A549 treated with Hydrocortisone at 1 μM for 4 hours (cell line): ENCODE measurements at places on chromosomes 7 and 10. TPM values are rescaled to one million over a fixed set of nuclear protein-coding genes. Genes with fewer than 3 reads are reported as not detected.

The ASB10 gene
- not detected in 5 replicates for total RNA-seq

The SORBS1 gene
- total RNA-seq: 0.38 to 0.58 TPM (median 0.48 TPM) in 5 replicates

The OGDHL gene
- 0.22 to 0.40 TPM (median 0.29 TPM) in 5 replicates for total RNA-seq

The C10orf62 gene
- 0.10 to 0.16 TPM in 2 of 5 replicates, not detected in the others for total RNA-seq

The LAMB1 gene
- total RNA-seq: 97.5 to 138 TPM (median 101 TPM) in 5 replicates

The TAS2R39 gene
- total RNA-seq: not detected in 5 replicates

The GPR26 gene
- not detected in 5 replicates for total RNA-seq

The AGMO gene
- 0.72 to 1.1 TPM (median 0.92 TPM) in 5 replicates for total RNA-seq

The KMT2E gene
- total RNA-seq: 13.6 to 23.2 TPM (median 18.0 TPM) in 5 replicates

The CHN2 gene
- total RNA-seq: 0.07 to 0.56 TPM (median 0.14 TPM) in 5 replicates

The SPDYE18 gene
- 0.15 to 0.24 TPM in 2 of 5 replicates, not detected in the others for total RNA-seq

The IRF5 gene
- total RNA-seq: 12.2 to 17.8 TPM (median 15.2 TPM) in 5 replicates

The TRA2A gene
- total RNA-seq: 69.0 to 87.1 TPM (median 76.7 TPM) in 5 replicates

The MDFIC gene
- total RNA-seq: 14.9 to 23.1 TPM (median 18.5 TPM) in 5 replicates

The GNAT3 gene
- not detected in 5 replicates for total RNA-seq

The STOX1 gene
- total RNA-seq: 0.53 to 0.82 TPM (median 0.70 TPM) in 5 replicates

The FAM131B gene
- total RNA-seq: 0.23 to 0.50 TPM (median 0.39 TPM) in 5 replicates

The TMEM176A gene
- not detected in 5 replicates for total RNA-seq

The ECHS1 gene
- total RNA-seq: 130 to 159 TPM (median 145 TPM) in 5 replicates

The INA gene
- total RNA-seq: 19.1 to 24.4 TPM (median 19.5 TPM) in 5 replicates

The TDRD1 gene
- not detected in 5 replicates for total RNA-seq

The LIPF gene
- 0.06 TPM in 1 of 5 replicates, not detected in the others for total RNA-seq

The CPN1 gene
- total RNA-seq: 0.16 to 0.39 TPM (median 0.28 TPM) in 5 replicates

The CCM2 gene
- 39.8 to 53.1 TPM (median 45.7 TPM) in 5 replicates for total RNA-seq

The TAF6 gene
- 61.2 to 74.5 TPM (median 65.1 TPM) in 5 replicates for total RNA-seq

The C1QL3 gene
- not detected in 5 replicates for total RNA-seq

The ZC3HAV1L gene
- 3.1 to 8.6 TPM (median 6.5 TPM) in 5 replicates for total RNA-seq

The SAP25 gene
- total RNA-seq: 0.18 to 0.85 TPM (median 0.21 TPM) in 4 of 5 replicates, not detected in the other

The MUC12 gene
- 12.6 to 23.9 TPM (median 19.6 TPM) in 5 replicates for total RNA-seq

The AHCYL2 gene
- 4.9 to 6.6 TPM (median 5.7 TPM) in 5 replicates for total RNA-seq

The UBE2H gene
- total RNA-seq: 40.4 to 58.5 TPM (median 51.8 TPM) in 5 replicates

The ANKRD61 gene
- 0.53 to 0.84 TPM (median 0.72 TPM) in 5 replicates for total RNA-seq

The PRSS2 gene
- total RNA-seq: not detected in 5 replicates

The CRHR2 gene
- 0.02 to 0.06 TPM (median 0.05 TPM) in 3 of 5 replicates, not detected in the others for total RNA-seq

The DEPP1 gene
- total RNA-seq: 1.5 to 3.2 TPM (median 2.0 TPM) in 5 replicates

The CYP2C18 gene
- total RNA-seq: 0.06 to 0.15 TPM (median 0.10 TPM) in 4 of 5 replicates, not detected in the other

The ZSCAN25 gene
- total RNA-seq: 8.2 to 10.5 TPM (median 10.0 TPM) in 5 replicates

The GTF2IRD2 gene
- total RNA-seq: 4.2 to 8.6 TPM (median 5.1 TPM) in 5 replicates

The UPP1 gene
- total RNA-seq: 61.2 to 93.6 TPM (median 76.2 TPM) in 5 replicates

The SYPL1 gene
- 77.1 to 109 TPM (median 85.4 TPM) in 5 replicates for total RNA-seq

The NXPH1 gene
- not detected in 5 replicates for total RNA-seq

The TUBAL3 gene
- total RNA-seq: 0.17 to 0.23 TPM (median 0.22 TPM) in 5 replicates

The MMD2 gene
- not detected in 5 replicates for total RNA-seq

The SFRP4 gene
- 3.0 to 4.4 TPM (median 3.3 TPM) in 5 replicates for total RNA-seq

The OPN4 gene
- total RNA-seq: not detected in 5 replicates

The PON1 gene
- total RNA-seq: 0.78 to 1.3 TPM (median 1.1 TPM) in 5 replicates

The MCM10 gene
- 19.7 to 26.7 TPM (median 21.8 TPM) in 5 replicates for total RNA-seq

The SMC3 gene
- total RNA-seq: 37.3 to 68.0 TPM (median 43.7 TPM) in 5 replicates

The CCDC172 gene
- total RNA-seq: not detected in 5 replicates

The MAGI2 gene
- total RNA-seq: 0.23 to 0.62 TPM (median 0.40 TPM) in 5 replicates

The ORAI2 gene
- 28.7 to 33.4 TPM (median 31.9 TPM) in 5 replicates for total RNA-seq

The STRIP2 gene
- 4.9 to 7.1 TPM (median 6.1 TPM) in 5 replicates for total RNA-seq

The RELN gene
- 0.01 to 0.15 TPM (median 0.01 TPM) in 4 of 5 replicates, not detected in the other for total RNA-seq

The RNF32 gene
- total RNA-seq: 1.2 to 2.2 TPM (median 1.3 TPM) in 5 replicates

The FAM13C gene
- total RNA-seq: 0.14 to 0.22 TPM in 2 of 5 replicates, not detected in the others

The ANKRD2 gene
- total RNA-seq: 5.6 to 8.9 TPM (median 7.3 TPM) in 5 replicates

The ATG9B gene
- 0.34 to 1.1 TPM (median 0.70 TPM) in 5 replicates for total RNA-seq
